HS-27A (cell line): ENCODE measurements at places on chromosomes 1 and 21.

GRCh38 chr21:33281096-33281652 lies 15.0 kb downstream of the IL10RB start:
- no peak for DNase-seq

GRCh38 chr1:211588711-211589110 lies 9.8 kb upstream of the SLC30A1 start:
- no peak for DNase-seq

- DNase-seq = no peak
Measured at GRCh38 chr21:40466893-40467483, 380.0 kb downstream of the DSCAM start.

DNA sequence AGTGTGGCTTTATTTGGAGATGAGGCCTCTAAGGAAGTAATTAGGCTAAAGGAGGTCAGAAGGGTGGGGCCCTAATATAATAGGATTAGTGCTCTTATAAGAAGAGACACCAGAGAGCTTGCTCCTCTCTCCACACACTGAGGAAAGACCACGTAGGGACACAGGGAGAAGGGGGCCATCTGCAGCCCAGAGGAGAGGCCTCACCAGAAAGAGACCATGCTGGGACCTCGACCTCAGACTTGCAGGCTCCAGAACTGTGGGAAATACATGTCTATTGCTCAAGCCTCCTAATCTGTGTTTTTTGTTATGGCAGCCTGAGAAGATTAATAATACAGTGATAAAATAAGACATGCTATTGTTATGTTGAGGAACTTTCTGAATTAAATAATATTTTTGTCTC lies 8.3 kb downstream of the RCAN1 start:
- DNase-seq = no peak

DNA sequence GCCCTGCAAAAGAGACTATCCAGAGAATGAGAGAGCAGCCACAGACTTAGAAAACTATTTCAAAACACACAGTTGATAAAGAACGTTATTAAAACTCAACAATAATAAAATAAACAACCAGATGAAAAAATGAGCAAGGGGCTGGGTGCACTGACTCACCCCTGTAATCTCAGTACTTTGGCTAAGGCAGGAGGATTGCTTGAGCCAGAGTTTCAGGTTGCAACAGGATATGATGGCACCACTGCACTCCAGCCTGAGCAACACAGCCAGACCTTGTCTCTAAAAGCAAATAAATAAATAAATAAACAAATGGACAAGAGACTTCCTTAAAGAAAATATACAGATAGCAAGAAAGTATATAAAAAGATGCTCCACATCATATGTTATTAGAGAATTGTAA lies 144.6 kb downstream of the LRRIQ3 start:
- DNase-seq = no peak

DNA sequence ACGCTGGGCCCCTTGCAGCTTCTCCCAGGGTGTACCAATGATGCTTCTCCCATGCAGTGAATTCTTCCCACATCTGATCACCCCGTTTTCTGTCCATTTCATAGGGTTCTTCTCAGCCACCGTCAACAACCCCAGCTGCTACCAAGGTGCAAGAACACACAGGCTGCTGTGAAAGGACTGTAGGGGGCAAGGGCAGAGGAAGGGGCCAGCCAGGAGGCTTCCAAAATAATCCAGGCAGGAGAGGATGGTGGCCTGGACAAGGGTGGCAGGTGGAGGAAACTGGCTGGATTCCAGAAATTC lies 113.3 kb upstream of the WNT4 start:
- no peak for DNase-seq

DNA sequence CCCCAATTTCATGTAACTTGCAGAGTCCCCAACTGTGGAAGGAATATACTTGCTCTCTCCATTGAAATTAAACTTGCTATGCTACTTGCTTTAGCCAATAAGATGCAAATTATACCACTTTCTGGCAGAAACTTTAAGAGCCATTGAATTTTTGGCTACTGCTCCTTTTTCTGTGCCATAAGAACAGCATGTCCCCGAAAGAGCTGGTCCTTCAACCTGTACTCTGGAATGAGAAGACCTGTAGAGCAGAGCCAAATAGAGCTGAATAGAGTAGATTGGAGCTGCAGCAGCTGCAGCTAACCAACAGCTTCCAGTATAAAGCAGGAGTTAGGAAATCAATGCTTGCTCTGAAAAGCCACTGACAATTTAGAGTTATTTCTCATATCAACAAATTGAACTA lies 472.3 kb upstream of the B3GALT2 start:
- no peak for DNase-seq

- DNase-seq = no peak
Measured at GRCh38 chr1:207811920-207812720, 60.3 kb downstream of the CD46 start.

DNA sequence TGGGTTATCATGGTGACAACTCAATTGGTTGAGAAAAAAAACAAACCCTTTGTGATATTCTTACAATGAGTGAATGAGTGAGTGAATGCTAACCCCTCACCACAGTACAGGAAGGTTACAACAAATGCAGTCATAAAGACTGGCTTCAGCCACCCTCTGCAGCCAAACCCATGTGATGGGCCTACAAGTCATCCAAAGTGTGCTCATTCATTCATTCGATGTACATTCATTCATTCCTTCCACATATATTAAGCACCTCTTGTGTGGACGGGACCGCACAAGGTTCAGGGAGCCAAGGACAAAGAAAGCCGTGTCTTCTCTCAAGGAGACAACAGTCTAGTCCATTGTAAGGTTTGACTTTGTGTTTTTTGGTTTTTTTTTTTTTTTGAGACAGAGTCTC lies 49.4 kb downstream of the WDR4 start:
- no peak for DNase-seq

DNA sequence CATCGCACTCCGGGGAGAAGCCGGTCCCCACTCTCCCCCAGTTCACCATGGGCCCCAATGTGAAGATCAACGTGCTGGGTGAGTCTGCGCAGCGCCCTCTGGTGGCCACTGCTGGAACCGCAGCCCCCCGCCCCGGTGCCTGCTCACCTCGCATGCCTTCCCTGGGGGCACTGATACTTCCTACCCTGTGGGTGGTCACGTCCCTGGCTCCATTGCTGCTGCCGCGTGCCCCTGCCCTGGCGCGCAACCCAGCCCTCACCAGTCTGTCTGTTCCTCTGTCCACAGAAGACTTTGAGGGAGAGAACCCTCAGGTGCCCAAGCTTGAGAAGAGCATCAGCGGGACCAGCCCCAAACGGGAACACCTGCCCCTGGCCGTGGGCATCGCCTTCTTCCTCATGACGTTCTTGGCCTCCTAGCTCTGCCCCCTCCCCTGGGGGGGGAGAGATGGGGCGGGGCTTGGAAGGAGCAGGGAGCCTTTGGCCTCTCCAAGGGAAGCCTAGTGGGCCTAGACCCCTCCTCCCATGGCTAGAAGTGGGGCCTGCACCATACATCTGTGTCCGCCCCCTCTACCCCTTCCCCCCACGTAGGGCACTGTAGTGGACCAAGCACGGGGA lies 7.6 kb downstream of the EFNA3 start:
- no peak for DNase-seq

GRCh38 chr1:106222403-106222802 lies 834.1 kb upstream of the PRMT6 start:
- no peak for DNase-seq

DNA sequence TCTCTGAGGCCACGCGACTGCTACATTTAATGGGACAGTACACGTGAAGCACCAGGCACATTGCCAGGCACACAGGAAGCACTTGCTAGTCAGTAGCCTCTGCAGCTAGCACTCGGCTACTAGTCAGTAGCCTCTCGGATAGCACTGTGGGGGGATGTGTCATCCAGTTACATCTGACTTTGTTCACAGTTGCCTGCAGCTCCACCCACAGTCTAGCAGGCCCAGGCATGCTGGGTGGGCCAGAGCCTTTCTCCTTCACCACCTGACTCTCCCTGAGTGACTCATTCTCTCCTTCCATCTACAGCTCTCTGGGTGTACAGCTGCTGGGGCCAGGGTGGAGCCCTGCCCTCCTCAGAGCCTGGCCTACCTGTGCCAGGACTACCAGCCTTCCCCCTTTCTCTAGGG lies 51.5 kb downstream of the PTPRF start:
- peak; percentile 80 for DNase-seq

DNA sequence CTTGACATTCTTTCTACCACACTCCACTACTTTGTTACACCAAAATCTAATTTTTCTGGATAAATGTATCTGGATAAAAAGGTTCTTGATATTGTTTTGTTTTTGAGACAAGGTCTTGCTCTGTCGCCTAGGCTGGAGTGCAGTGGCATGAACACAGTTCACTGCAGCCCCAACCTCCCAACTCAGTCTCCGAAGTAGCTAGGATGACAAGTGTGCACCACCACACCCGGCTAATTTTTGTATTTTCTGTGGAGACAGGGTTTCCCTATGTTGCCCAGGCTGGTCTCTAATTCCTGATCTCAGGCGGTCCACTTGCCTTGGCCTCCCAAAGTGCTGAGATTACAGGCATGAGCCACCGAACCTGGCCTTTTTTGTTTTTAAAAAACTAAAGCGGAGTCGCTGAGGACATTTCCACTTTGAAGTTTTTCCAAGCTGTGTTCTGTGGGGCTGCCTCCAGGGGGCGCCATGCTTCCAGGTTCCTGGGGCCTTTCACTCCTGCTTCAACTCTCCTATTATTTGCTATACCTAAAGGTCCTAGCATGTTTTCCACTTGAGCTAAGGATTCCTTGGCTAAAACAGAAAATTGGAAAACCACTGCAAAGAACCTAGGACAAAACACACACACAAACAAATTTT lies 14.1 kb upstream of the NCMAP start:
- DNase-seq = no peak

- no peak for DNase-seq
Measured at GRCh38 chr1:90127288-90127953, 132.5 kb downstream of the ZNF326 start.

DNA sequence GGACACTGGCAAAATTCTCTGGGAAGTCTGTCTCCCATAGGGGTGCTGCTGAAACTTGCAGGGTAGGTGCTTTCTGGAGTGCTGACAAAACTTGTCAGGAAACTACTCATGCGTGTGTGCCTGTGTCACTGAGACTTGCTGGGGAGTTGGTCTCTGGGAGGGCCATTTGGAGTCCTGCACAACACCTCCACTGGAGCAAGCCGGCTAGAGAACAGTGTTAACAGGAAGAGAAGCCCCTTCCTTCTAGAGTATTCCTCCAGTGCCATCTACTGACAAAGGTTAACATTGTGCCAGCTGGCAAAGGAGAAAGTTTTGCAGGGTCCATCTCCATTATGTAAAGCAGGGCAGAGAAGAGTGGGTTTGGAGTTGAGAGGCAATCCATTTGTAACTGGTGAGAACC lies 30.0 kb downstream of the ZMYM4 start:
- DNase-seq = no peak

DNA sequence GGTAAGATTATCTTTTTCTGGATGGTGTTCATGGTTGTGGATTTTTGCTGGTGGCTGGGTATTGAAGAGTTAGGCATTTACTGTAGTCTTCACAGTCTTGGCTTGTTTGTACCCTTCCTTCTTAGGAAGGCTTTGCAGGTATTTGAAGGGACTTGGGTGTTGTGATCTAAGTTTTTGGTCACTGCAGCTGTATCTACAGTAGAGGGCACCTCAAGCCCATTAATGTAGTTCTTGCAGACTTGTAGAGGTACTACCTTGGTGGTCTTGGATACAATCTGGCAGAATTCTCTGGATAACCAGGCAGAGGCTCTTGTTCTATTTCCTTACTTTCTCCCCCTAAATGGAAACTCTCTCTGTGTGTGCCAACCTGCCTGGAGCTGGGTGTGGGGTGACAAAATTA lies 155.8 kb upstream of the BRINP3 start:
- no peak for DNase-seq

DNA sequence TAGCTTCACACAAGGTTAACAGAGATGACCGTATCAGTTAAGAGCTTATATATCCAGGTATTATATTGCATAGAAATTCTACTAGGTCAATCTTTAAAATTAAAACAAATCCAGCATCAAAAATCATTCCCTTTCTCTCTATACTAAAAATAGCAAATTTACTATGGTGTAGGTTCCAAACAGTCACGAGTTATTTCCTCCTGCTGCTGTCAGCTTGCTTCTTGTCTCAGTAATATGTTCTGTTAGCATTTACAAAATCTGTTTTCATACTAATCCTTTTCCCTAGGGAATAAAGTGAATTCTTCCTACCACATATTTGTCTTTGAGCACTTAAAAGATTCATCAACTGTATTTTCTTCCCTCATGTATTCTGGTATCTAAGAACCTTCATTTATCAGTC lies 2.5 kb downstream of the WDR26 start:
- DNase-seq = no peak

- DNase-seq = no peak
Measured at GRCh38 chr1:231631717-231632116, 5.1 kb downstream of the DISC1 start.

- no peak for DNase-seq
Measured at GRCh38 chr21:15036189-15036588, 28.6 kb downstream of the NRIP1 start.
